ENCODE measurements at places on chromosomes 1 and 21.

GRCh38 chr1:230087717-230088105 is 20.7 kb downstream of the GALNT2 start:
- no peak for DNase-seq

- no peak for DNase-seq
These were observed 29.9 kb upstream of the ATP2B4 start for GRCh38 chr1:203596673-203597210.

DNA sequence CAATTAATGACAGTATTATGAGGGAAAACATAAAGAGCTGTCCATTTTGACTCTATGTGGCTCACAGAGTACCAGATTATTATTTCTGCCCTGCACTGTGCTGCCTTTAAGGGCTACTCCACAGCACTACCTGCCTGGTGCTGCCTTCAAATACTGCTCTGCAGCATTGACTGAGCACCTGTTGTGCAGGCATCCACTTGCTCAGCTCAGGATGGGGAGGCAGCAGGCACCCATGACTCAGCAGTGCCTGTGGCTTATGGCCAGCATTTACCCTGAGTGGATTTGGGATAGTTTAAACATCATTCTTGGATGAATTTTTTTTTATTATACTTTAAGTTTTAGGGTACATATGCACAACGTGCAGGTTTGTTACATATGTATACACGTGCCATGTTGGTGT is 953 bp upstream of the KPRP start:
- no peak for DNase-seq

- DNase-seq = no peak
These were observed 81.4 kb downstream of the VAV3 start for GRCh38 chr1:107883562-107883961.

DNA sequence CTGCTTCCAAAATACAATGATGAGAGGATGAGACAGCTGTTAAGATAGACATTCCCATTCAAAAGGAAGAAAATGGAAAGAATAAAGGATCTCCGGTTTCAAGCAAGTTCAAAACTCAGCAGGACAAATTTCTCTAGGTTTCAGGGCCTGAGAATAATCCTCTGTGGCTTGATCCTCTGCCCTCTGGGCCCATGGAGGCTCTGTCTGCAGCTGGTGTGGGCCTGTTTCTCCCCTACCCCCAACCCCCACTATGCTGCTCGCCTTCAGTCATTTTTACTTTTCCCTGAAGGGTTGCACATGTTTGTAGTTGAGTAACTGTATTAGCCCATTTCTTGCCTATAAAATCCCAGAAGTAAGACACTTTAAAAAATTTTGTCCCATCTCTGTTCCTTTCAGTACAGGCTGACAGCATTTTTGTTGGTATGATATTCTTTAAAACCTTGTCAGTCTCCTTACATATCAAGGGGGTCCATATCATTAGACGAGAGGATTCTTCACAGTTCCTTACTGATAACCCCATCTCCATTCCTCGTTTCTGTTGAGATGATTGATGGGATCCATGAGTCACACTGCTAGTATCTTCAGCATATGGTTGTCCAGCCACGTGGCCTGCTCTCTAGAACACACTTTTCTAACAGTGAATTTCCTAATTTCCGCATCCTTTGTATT is 10.5 kb downstream of the ZMYM4 start:
- no peak for DNase-seq

DNA sequence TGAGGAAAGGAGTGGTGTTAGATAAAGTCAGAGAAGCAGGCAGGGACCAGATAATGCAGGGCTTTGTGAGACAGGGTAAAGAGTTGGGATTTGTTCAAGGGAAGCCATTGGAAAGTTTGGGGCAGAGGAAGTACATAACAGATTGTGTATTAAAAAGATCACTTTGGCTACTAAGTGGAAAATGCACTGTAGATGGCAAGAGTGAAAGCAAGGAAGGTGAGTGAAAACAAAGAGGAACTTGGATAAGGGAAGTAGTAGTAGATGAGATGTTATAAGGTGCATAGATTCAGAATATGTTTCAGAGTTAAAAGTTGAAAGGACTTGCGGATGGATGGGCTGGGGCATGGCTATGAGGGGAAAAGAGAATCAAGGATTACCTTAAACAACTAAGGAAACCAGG is 17.4 kb downstream of the MRPL39 start:
- no peak for DNase-seq

DNA sequence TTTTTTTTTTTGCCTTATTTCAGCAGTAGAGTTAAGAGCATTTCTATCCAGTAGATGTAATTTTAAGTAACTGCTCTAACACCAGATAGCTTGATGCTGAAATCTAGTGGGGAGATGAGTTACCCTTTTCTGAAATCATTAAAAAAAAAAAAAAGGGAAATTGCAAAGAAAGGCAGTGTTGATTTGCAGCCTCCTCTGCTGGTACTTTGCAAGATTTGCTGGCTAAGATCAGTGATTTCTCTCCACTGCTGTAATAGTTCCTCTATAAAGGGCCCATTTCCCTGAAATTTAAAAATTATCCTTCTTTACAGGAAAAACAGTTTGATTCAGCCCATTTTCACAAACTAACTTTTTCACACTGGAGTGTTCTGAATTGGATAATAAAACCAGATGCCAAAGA is 120.6 kb downstream of the PTBP2 start:
- DNase-seq = no peak

- DNase-seq = no peak
These were observed 59.4 kb upstream of the GNG4 start for GRCh38 chr1:235709018-235709417.

- no peak for DNase-seq
These were observed 7.5 kb upstream of the ZNF648 start for GRCh38 chr1:182069028-182069466.

- peak; percentile 40 for DNase-seq
These were observed 12.1 kb downstream of the IFNAR2 start for GRCh38 chr21:33241846-33242245.

GRCh38 chr1:228723287-228723686 is 12.0 kb upstream of the RHOU start:
- DNase-seq = no peak

GRCh38 chr1:42932442-42932941 is 26.2 kb downstream of the SLC2A1 start:
- DNase-seq = no peak

DNA sequence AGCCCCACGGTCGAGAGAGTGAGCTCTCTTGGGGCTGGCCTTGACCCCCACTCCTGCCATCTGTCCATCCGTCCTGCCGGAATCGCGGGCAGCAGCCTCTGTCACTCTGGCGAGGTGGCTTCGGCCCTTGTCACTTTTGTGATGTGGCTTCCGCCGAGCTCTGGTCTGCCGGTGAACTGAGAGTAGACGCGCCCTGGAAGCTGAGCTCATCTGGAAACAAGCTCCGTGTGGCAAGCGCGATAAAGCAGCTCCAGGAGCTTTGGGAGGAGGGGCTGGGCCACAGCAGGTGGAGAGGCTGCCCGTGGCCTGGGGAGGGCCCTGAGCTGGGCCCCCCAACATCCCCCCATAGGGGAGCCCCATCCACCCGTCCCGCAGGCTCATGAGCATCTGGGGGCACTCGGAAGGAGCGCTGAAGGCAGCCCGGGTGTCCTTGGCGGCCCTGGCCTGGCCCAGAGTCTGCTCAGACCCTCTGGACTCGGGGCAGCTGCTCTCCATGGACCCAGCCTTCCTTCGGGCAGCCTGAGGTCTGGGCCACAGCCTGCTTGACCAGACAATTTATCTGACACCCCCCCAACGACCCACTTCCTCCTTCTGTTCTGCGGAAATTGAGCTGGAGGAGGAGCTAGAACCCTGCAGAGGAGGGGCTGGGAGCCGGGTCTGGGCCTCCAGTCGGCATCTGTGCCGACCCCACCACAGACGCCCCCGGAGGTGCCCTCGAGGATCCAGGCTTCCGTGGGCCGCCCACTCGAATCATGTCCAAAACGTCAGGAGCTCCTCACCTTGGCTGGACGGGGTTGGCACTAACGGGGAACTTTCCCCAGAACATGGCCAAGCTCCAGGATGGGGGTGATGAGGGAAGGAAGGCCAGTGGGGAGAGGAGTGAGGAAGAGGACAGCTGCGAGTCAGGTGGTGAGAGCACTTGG is 59.1 kb downstream of the SLC19A1 start:
- peak; percentile 36 for DNase-seq

DNA sequence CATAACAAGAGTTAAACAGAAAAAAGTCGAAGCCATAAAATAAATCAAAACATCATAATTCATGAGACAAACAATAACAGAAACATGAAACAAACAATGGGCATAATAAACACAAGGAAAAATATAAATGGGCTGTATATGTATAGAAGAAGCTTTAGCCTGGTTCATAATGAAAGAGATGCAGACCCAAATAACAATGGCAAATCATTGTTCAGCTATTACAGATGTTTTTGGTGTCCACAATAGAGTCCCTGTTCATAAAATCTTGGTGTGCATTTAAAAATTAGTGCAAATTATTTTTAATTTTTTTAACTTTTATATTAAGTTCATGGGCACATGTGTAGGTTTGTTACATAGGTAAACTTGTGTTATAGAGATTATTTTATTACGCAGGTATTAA is 1185.9 kb upstream of the B3GALT2 start:
- DNase-seq = no peak

- DNase-seq = no peak
These were observed 80.0 kb downstream of the CAMK2N1 start for GRCh38 chr1:20405893-20406604.

DNA sequence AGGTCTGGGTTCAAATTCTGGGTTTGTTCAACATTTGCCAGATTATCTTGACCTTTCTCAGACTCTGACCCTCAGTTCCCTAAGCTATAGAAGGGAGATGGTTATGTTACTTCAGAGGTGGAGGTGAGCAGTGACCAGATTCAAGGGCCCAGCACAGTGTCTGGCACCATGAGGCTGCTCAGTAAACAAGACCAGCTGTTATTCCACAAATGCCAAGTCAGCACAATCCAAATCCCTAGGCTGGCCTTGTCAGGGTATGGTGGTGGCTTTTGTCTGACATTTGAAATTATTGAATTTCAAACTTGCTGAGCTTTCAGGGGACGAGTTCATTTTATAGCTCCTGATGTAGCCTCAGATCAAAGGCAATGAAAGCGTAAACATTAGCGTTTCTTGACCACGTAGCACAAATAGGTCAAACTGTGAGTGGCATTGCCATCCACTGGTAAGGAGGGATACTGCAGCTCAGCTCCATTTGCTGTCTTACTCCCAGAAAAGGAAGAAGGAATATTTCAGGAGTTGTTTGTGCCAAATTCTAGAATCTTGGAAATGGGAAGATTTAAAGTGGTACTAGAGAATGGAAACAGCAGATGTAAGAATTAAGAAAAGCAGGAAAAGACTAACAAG is 94.3 kb upstream of the EDN2 start:
- no peak for DNase-seq

DNA sequence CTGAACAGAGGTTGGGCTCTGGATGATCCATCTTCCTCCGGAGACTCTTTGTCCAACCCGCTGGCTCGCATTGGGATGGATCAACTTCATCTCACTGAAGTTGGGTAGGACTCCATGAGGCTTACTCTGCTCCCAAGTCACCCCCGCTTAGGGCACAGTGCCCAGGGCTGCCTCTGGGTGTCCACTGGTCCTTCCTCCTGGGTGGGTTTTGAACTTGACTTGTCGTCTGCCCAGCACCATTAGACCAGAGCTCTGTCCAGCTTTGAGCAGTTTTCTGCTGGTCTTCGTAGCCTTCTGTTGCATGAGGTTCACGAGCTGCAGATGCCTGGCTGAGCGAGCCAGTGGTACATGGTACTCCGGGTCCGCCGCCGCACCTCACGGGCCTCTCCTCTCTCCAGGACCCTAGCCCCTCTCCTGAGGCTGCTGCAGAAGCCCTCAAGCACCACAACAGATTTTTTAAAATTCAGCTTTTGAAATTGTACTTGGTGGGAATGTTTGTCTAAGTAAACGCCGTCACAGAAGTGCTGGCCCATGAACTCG is 33.8 kb upstream of the COL6A1 start:
- no peak for DNase-seq

DNA sequence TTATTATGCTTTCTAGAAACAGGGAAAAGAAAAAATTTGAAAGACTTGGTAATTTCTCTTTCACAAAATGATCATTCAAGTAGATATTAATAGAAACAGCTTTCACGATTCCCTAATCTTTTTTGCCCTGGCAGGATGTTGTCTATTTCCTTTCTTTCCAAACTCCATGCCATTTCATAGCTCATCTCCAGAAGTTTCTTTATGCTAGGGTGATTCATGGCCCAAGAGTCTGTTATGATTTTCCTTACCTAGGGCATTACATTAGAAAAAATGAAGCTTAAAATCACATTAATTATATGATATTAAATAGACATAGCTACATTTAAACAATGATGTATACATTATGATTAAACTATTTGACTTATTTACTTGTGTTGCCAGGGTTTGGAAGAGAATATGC is 762.1 kb downstream of the LTN1 start:
- no peak for DNase-seq

DNA sequence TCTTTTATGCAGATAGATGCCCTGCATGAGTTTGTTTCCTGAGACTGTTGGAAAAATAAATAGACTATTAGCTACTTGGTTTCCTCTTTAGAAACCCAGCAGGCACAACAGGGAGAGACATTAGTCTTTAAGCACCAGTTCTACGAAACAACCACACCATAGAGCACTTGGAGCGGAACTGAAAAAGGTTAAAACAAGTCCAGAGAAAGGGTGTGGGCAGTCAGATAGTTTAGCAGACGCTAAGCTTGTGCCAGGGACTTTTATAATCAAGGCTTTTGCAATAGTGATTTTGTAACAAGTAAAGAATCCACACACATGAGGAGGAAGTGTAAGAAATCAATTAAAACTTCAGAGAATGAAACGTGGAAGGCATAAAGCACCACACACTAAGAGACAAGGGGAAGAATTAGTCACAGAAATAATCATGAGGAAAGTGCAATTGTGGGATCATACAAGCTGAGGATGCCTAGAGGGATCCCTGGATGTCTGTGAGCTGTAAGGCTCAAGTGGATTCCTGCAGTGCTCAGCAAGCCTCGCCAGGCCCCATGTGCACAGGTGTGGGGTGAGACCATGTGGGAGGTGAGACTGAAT is 37.8 kb upstream of the TLR5 start:
- DNase-seq = peak; percentile 5

GRCh38 chr1:221839321-221839720 is 97.4 kb upstream of the DUSP10 start:
- peak; percentile 10 for DNase-seq

- DNase-seq = no peak
These were observed 66.5 kb upstream of the GADD45A start for GRCh38 chr1:67618285-67619018.

Data from CD4-positive, alpha-beta T cell treated with Interleukin-2 at 100 ng/mL for 4 hours (primary cell).